ENCODE measurements at places on chromosomes 1 and 21.

GRCh38 chr1:116375887-116376728 is 3.1 kb downstream of the ATP1A1 start:
- no peak for DNase-seq

DNA sequence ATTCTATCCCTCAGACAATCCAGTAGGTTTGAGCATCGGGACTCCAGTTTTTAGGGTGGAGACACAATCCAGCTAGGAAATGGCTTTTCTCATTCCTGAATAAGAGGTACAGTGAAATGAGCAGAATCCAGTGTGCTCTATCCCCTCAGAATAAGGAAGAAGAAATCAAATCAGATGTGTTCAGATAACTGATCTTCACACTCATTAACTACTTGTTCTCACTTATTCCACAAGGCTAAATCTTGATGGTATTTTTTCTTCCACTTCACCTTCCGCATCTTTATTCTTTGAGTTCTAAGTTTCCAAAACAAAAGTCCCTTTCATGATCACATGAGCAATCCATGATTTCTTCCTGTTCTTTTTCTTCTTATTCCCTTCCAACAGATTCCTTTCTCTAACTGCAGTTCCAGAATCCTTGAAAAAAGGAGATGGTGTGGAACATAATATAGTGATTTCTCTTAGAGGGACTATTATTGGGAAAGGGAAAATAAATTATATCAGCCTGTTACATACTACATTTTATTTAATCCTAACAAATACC is 1.7 kb downstream of the SYT11 start:
- DNase-seq, result no peak

DNA sequence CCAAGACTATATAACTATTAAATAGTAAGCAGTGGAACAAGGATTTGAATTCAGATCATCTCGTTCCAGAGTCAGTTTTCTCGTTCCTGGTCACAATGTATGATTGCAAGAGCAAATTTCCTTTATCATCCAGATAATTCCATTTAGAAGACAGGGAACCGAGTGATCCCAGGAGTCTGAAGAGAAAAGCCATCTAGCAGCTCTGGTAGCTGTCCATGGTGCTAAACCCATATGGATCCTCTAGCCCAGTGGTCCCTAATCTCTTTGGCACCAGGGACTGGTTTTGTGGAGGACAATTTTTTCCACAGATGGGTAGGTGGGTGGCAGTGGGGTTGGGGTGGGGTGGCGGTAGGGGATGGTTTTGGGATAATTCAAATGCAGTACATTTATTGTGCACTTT is 229.4 kb downstream of the PTPRU start:
- DNase-seq, result no peak

- no peak for DNase-seq
These were observed 4.2 kb downstream of the TENT5C start for GRCh38 chr1:117610036-117610435.

- peak; percentile 29 for DNase-seq
These were observed 30.5 kb downstream of the CASZ1 start for GRCh38 chr1:10765734-10766478.

- no peak for DNase-seq
These were observed 48.4 kb downstream of the SLAMF6 start for GRCh38 chr1:160474392-160475242.

DNA sequence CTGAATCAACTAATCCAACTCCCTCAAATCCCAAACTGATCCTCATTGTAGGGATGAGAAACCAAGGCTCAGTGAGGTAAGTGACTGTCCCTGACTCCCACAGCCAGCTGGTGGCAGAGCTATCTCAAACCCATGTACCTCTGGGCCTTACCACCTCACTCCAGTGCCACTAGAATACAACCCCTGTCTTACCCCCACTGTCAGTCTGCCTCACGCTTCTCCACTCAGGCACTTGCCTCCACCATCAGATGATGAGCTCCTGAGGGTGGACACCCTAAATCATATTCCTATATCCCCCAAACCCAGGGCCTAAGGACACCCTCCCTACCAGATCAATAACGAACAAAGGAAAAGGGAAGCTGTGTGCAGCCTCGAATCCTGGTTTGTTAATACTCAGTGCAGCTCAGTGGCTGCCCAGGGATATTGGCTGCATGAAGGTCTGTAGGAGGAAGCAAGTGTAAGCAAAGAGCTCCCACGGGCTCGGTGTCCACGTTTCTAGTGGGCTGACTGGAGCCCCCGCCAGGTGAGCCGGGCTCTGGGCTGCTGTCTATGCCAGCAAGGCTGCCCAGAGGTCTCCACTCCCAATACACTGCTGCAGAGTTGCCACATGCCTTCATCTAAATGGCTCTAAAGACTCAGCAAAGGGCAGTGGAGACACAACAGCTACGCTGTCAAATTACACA is 533.4 kb downstream of the MATN1 start:
- DNase-seq, result no peak

- DNase-seq, result peak; percentile 55
These were observed at the start of gene FAM43B for GRCh38 chr1:20551945-20552727. TSS of gene FAM43B (plus strand) at chr1:20552573. CDS start at chr1:20552974, 401 bp downstream.

- peak; percentile 51 for DNase-seq
These were observed 3.2 kb downstream of the ATP8B2 start for GRCh38 chr1:154328318-154329151.

- no peak for DNase-seq
These were observed 5.8 kb downstream of the CELSR2 start for GRCh38 chr1:109255097-109255651.

GRCh38 chr1:173005196-173005864 is 45.4 kb downstream of the TNFSF18 start:
- DNase-seq, result no peak

GRCh38 chr1:184020855-184021254 is 16.7 kb downstream of the COLGALT2 start:
- DNase-seq, result no peak

- no peak for DNase-seq
These were observed 1.2 kb downstream of the LURAP1 start for GRCh38 chr1:46204406-46204742.

DNA sequence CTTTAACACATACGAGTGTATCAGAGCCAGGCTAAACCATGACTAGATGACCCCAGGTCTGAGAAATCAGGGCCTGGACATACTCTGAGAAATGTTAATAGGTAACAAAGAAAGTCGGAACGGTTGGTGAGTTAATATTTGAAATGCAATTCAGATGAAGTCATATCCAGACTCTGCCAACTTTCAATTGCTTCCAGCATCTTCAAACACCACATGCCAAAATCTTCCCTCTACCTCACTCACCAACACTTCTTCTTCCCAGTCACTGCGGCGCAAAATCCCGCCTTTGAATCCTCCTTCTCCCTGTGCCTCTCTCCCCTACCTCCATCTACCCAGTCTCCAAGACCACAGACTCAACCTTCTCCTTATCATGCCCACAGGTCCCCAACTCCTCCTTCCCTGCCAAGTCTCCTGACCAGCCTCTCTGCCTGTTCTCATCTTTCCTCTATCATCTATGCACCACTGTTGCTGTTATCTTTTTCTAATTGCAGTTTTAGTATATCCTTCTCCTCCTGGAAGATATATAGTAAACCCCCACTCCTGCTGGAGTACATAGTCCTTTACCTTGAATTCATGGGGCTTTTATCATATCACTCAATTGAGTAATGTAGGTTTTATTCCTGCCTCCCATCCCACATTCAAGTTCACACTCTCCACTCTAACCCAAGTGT is 41.3 kb downstream of the ZBTB18 start:
- no peak for DNase-seq

GRCh38 chr1:169486281-169487051 is 722 bp upstream of the SLC19A2 start:
- DNase-seq, result no peak

DNA sequence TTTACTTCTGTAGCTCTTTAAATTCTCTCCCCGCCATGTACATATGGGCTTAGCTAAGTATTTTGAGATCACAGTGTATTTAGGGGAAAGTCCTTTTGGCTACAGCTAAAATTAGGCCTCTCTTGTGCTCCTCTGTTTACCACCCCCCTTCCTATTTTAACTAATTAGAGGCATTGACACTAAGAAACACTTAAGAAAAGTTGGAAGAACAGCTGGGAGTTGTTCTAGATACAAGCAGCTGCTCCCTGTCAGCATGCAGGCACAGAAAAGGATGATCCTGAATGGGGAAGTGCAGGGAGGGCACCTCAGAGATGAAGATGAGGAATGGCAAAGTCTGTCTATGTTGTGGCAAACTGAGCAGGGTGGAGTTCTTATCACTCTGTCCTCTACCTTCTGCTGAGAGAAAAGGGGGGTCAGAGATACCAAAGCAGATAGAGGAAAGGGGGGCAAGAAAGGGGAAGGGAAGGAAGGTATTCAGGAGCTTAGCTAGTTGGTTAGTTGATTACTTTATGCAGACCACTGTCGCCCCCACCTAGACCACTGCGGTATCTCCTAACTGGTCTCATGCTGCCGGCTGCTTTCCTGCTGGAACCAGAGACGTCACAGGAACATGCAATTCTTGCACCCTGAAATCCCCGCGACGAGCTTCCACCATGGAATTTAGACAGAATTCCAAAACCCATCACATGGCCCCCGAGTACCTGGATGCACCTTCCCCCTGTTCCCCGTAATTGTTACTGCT is 82.4 kb upstream of the HOOK1 start:
- DNase-seq, result no peak

DNA sequence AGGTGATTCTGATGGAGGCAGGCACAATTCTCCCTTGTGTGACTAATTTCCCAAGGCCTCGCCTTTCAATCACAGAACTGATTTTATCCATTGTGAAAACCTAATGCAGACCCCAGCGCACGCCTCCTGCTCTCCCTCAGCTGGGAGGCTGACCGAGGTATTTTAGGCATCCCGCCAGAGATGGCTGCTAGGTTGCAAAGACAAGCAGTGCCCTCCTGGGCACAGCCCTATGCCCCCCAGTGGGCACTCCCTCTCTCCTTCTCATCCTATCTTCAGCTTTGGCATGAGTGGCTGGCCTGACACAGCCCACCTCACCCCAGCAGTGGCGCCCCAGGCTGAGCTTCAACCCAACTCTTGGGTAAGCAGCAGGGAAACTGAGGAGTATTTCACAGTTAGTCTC is 24.2 kb upstream of the ZNF648 start:
- DNase-seq, result no peak

GRCh38 chr1:99650773-99651437 is 5.0 kb downstream of the PALMD start:
- no peak for DNase-seq

- DNase-seq, result no peak
These were observed 64.8 kb upstream of the ATP5PO start for GRCh38 chr21:33980276-33980916.

DNA sequence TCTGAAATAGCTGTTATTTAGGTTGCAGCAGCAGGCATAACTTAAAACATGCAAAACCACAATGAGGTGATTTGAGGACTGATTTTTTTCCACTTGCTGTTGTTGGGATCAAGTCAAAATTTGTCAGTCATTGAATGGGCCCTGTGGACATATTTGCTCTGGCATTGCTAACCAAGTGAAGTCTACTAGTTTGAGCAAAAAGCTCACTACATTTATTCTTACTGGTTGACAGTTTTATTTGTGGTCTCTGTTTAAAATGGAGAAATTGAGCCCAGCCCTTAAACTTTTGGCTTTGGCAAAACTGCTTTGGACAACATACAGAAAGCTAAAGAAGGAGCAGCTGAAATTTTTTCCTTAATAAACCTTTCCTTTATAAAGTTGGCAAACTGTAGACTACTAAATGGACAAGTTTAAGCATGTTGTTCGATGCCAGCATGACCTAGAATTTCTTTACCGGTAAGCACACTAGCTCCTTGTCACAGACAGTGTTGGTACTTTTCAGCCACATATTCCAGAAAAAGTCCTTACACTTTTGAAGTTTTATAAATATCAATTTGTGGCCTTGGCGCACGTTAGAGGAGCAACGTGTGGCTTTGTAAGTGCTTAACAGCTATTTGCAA is 234.6 kb downstream of the USP25 start:
- no peak for DNase-seq

DNA sequence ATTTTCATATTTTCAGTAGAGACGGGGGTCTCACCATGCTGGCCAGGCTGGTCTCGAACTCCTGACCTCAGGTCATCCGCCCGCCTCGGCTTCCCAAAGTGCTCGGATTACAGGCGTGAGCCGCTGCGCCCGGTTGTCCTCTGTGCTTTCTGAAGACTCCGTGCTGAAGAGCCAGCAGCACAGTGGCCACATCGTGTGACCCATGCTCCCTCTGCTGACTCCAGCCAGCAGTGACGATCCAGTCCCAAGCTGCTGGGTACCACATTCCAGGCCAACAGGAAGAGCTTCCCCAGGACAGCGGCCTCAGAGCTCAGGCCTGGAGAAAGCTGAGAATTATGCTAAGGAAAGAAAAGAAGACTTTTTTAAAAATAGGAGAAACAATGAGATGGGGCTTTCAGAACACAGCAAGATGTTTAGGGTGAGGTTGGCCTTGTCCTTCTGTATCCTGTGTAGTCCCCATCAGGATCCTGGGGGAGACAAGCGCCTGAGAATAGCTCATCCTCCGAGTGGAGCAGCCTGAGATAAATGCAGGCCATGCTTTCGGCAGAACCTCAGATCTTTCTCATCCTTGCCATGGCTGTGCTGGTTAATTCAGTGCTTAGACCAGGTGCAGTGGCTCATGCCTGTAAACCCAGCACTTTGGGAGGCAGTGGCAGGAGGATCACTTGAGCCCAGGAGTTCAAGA is 207.1 kb downstream of the SLC35F3 start:
- DNase-seq, result no peak

- no peak for DNase-seq
These were observed 128.0 kb downstream of the SLC44A5 start for GRCh38 chr1:75482951-75483350.

DNA sequence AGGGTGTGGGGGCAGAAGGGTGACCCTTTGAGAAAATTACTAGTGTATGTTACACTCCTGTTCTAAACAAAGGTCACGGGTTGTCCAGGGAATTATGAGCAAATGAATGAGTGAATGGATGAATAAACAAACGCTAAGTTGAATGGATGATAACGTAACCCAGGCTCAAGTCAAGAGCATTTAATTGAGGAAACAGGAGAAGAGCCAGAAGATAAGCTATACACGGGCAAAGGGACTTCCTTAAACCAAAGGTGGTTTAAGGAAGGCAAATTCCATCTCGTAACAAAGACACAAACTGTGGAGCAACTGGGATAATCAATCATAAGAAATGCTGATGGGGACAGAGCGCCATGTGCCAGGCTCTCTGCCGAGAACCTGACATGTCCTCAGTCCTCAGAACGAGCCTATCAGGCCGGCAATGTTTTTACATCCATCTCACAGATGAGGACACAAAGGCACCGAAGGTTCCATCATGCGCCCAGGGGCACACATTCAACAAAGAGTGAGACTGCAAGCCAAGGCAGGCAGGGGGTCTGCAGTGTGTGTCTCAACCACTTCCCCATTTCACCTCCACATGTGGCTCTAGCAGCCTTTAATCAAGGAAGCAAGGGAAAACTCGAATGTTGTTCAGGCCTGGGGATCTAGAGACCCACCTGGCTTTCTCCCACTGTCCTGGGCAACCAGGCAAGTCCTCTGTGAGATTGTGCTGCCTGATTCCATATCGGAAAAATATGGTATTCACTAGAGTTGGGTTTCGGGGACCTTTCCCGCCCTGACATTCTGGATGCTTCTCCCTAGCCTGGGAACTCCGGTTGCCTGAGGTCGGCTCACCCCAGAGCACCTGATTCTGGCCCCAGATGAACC is 126.8 kb upstream of the EDN2 start:
- DNase-seq, result no peak
